ENCODE measurements at places on chromosomes 3 and 15.

DNA sequence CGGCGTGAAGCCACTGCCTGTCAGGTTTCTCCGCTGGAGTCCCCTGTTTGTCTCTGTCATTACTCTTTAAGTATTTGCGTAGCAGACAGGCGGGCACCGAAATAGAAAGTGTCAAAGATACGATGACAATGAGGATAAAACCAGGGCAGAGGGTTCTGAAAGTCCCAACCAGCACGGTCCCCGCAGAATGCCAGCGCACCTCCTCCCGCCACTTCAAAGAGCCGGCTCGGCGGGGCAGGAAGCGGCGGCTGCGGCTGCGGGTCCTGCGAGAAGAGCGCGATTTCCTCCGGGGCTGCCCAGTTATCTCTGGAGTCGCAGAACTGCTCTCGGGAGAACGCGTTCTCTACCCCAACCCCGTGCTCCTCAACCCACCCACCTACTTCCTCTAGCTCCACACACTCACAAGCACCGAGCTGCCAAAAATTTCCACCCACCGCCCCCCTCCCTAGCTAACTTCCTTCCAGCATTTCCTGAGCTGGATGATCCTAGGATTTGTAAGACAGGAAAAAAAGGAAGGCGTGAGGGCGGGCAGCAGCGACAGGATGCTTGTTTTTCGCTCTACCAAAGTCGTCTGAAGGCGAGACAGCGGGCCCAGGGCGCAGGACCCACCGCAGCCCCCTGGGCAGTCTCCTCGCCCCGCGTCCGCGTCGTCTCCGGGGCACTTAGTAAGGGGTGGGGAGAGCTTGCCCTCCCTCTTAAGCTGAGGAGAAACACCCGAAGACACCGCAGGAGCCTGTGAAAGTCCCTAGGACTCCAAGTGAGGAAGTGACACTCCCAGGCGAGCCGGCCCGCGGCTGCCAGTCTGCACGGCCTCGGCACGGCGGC, at the start of gene ARHGAP31:
ARHGAP31 (plus strand) TSS at position 513 of the 825 bp plus-strand sequence. CDS start 522 bp downstream, outside the sequence.
- no peak for DNase-seq

GRCh38 chr3:39149059-39149455, 4.3 kb downstream of the CSRNP1 start:
- no peak for DNase-seq

GRCh38 chr3:50428007-50428633, 68.8 kb upstream of the TMEM115 start:
- DNase-seq, result no peak

DNA sequence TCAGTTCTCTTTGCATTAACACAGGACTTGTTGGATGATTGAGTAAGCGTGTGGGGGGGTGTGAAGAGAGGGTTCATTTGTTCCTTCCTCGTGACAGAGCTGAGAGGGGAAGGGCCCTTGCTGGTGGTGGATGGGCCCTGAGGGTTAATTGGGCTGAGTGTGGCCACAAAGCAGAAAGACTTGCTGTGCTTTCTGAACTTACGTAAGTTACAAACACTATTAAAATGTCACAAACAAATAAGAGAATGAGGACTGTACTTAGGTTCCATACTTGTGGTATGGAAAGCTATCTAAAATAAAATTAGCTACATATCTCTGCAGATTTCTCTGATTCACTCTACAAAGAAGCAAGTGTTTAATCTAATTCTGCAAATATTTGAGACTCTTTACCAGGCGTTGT, 231.3 kb downstream of the LPP start:
- DNase-seq, result no peak

DNA sequence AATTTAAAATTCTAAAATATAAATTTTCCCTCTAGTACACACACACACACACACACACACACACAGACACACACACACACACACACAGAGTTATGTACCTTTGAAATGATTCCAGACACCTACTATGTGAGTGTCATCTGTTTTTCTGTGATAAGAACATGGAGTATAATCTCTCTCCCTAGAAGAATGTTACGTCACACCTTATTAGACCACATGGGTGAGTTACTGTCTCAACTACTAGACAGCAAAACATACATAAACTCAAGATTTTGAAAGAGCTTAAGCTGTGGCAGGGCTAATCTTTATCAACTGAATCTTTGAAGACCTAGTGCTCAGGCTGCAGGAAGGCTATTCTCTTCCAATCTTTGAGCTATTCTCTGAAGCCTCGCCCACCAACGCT, 385.9 kb upstream of the BCHE start:
- no peak for DNase-seq

- no peak for DNase-seq
Observed at GRCh38 chr3:59784164-59784563, 734.3 kb upstream of the CFAP20DC start.

GRCh38 chr3:177622520-177622919, 425.2 kb upstream of the TBL1XR1 start:
- no peak for DNase-seq

DNA sequence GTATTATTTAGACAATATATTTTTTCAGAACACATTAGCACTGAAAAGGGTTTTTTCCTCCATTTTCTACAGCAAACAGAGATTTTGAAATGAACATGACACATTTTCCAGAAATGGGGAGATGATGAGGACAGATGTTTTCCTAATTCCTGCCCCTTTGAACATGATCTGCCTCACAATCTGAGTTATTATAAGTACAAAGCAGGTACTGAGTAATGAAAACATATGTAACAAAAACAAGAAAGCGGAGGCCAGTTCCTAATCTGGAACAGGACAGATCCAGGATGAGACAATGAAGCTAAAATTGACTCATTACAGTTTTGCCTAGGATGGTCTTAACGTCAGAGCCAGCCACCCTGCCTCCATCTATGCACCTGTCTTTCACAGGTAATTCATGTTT, 642.8 kb upstream of the NR2F2 start:
- no peak for DNase-seq

GRCh38 chr3:160129459-160130061, 95.7 kb upstream of the C3orf80 start:
- DNase-seq, result no peak

- DNase-seq, result no peak
Observed at GRCh38 chr3:29757054-29757777, 476.3 kb downstream of the RBMS3 start.

All from NCI-H774 (cell line).